ENCODE measurements at places on chromosomes 2 and 18.

GRCh38 chr18:80200171-80200931 is 47.0 kb downstream of the PARD6G start:
- DNase-seq = no peak

DNA sequence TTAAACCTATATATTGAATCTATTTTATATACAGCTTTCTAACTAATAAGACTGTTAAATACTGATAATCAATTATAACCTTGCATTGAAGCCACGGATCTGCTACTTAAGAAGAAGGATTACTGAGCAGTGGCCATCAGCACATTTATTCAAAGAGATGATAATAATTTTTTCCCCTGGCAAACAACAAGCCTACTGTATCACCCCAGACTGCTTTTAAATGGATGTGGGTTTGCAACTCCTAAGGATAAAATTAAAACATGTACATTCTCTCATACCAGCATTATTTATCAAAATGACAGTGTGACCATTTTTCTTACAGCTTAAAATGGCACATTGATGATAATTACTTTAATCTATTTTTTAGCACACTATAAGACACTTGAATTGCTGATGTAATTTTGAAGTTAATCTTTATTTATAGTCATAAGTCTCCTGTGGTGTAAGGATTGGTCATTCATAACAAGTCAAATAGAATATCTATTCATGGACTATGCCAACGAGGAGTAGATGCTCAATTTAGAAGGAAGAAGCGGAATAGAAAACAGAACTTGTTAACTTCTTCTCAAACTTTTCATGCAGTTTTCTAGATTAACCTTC is 517.7 kb downstream of the METTL4 start:
- no peak for DNase-seq

- DNase-seq = no peak
These were observed 308.1 kb downstream of the TMX3 start for GRCh38 chr18:68406761-68407160.

- DNase-seq = no peak
These were observed 112.8 kb upstream of the MAP3K20 start for GRCh38 chr2:172962824-172963223.

GRCh38 chr2:142044197-142044596 is 86.6 kb downstream of the LRP1B start:
- no peak for DNase-seq

- no peak for DNase-seq
These were observed 141.1 kb downstream of the DCC start for GRCh38 chr18:52481116-52481515.

GRCh38 chr18:26335156-26335555 is 108.9 kb downstream of the TAF4B start:
- no peak for DNase-seq

DNA sequence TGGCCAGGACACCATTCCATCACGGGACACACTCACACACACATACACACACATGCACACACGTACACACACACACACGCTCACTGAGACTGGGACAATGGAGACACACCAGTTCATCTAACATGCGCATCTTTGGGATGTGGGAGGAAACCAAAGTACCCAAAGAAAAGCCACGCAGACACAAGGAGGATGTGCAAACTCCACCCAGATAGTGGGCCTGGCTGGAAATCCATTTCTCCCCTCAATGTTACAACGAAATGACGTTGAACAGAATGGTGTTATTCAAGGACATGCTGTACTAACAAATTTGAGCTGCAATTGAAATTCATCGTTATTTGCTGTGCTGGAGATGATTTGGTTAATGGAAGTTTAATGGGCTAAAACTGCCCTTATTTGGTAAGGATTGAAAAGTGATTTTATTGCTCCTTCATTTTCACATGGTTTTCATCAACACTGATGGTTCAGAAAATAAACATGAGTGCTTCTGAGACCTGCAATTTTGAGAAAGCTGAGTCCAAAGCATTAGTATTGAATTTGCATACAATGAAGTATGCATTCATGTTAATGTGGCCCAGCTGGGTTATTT is 110.0 kb downstream of the KCNE4 start:
- DNase-seq = no peak

DNA sequence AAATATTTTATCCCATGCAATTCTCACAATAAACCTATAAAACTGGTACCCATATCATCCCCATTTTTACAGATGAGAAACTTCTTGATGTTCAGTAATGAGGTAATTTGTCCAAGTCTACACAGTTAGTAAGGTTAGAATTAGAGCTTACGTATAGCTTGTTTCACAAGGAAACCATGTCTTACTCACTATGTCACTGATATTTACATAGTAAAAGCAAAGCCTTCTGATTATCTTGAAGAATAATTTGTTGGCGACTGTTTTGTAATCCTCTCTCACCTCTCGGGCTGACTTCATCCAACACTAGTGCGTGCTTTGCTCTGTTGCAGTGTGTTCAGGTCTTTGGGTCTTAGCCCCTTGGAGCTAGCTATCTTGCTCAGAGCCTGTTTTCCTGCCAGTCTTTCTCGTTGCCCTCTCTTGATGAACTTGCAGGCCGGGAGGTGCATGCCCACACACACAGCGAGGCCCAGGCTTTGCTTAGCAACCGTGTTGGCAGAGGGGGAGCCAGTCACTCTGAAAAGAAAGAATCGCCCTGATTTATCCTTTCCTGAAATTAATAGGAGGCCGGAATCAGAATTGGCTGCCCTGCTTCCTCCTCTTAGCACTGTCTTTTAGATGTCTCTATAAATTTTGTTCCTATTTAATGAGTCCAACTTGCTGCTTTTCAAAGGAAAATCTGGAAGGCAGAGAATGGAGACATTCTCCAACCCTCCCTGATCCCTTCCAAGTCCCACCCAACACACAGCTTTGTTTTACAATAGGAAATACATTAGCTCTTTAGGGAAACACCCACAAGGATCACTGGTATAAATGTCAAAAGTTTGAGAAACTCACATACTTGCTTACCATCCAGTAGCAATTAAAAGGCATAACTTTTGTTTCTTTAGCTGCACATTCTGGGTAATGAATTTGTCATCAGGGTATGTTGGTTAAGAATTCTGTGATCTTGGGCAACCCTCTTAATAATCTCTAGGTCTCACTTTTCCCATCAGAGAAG is 97.6 kb upstream of the SEC11C start:
- DNase-seq = no peak

DNA sequence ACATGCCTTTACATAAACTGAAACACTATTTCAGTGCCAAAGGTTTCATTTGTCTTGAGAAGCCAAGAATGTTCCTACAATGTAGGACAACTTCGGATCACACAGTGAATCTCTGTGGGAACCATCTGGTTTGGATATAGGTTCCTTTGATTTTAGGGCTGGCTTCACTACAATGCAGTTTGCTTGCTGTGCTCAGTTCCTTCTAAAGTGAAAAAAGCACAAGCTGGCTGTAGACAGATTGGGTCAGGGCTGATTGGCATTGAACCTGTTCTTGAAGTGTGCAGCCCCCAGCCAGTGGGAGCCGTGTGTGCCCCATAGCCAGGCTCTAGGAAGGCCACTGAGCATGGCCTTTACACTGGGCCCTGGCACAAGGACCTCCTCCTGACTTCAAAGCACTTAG is 167.9 kb upstream of the HNRNPA3 start:
- DNase-seq = no peak

DNA sequence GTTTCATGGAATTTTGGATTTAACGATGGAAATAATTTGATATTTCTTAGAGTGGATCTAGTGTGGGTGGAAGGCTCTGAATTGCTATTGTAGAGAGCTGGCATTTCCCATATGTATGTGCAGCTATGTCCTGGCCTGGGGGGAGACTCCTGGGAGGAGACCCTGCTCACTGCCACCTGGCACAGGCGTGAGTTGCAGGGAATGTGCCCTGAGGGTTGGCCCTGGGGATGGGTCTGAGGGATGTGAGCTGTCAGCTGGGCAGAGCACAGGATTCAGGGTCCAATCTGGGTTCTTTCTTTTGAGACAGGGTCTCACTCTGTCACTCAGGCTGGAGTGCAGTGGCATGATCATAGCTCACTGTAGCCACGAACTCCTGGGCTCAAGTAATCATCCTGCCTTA is 120.2 kb downstream of the CLIP4 start:
- no peak for DNase-seq

- no peak for DNase-seq
These were observed 150.6 kb downstream of the TMX3 start for GRCh38 chr18:68564351-68564750.

DNA sequence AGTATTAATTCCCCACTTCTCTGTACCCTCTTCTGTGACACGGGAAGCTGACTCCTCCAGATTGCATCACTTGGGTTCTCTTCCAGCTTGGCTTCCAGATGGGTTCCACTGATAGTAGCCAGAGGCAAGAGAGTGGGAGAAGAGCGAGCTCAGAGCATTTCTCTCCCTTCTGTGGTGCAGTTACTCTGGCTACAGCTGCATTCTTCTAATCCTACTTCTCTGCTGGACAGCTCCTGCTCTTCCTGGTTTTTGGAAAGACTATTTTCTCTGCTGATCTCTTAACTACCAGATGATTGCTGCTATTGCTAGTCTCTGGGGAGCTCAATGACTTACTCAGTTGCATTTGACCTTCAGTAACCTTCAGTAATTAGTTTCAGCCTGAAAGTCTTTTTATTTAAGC is 187.5 kb upstream of the MAP2 start:
- DNase-seq = no peak

GRCh38 chr2:150705357-150705756 is 217.9 kb upstream of the RND3 start:
- no peak for DNase-seq

All from activated T-helper 1 cell treated with anti-CD3 and anti-CD28 coated beads, Interleukin-2, amount 50 U/mL, for 16 hours (primary cell).